ENCODE measurements at places on chromosomes 6 and 20. TPM values are rescaled to one million over a fixed set of nuclear protein-coding genes. Genes with fewer than 3 reads are reported as not detected.

The ZKSCAN8 gene
- 36.4 TPM for polyA plus RNA-seq

The LCA5 gene
- 12.7 TPM for polyA plus RNA-seq

The THBD gene
- 5.5 TPM for polyA plus RNA-seq

The POPDC3 gene
- 0.76 TPM for polyA plus RNA-seq

The PLCB4 gene
- polyA plus RNA-seq: 14.3 TPM

The ABRACL gene
- 53.8 TPM for polyA plus RNA-seq

The GJA1 gene
- 70.7 TPM for polyA plus RNA-seq

The SLCO4A1 gene
- polyA plus RNA-seq: 3.2 TPM

The MYBL2 gene
- polyA plus RNA-seq: 24.0 TPM

The SYCP2L gene
- polyA plus RNA-seq: 4.3 TPM

The BAK1 gene
- 23.6 TPM for polyA plus RNA-seq

The KIF16B gene
- polyA plus RNA-seq: 19.0 TPM

The EIF6 gene
- 123 TPM for polyA plus RNA-seq

The DDX27 gene
- 47.3 TPM for polyA plus RNA-seq

The CPNE5 gene
- 14.2 TPM for polyA plus RNA-seq

The PAK5 gene
- polyA plus RNA-seq: 0.55 TPM

The DUSP15 gene
- 20.1 TPM for polyA plus RNA-seq

The MCCD1 gene
- polyA plus RNA-seq: 14.9 TPM

The TRIM40 gene
- not detected for polyA plus RNA-seq

The PPP1R14C gene
- polyA plus RNA-seq: 24.2 TPM

The SEL1L2 gene
- polyA plus RNA-seq: not detected

The FAM110A gene
- polyA plus RNA-seq: 7.1 TPM

The MTG2 gene
- polyA plus RNA-seq: 34.3 TPM

The BIRC7 gene
- polyA plus RNA-seq: 1.6 TPM

The PRL gene
- not detected for polyA plus RNA-seq

The HTR1B gene
- polyA plus RNA-seq: 0.53 TPM

The WFDC10B gene
- polyA plus RNA-seq: not detected

The LY6G6C gene
- polyA plus RNA-seq: 0.28 TPM

The ADAM33 gene
- 9.9 TPM for polyA plus RNA-seq

The AVP gene
- polyA plus RNA-seq: not detected

The KHDC1L gene
- 0.69 TPM for polyA plus RNA-seq

The PFDN6 gene
- 73.5 TPM for polyA plus RNA-seq

The DNMT3B gene
- polyA plus RNA-seq: 7.4 TPM

The COL21A1 gene
- 154 TPM for polyA plus RNA-seq

The IMPG1 gene
- 2.0 TPM for polyA plus RNA-seq

The PLTP gene
- polyA plus RNA-seq: 146 TPM

The PACRG gene
- polyA plus RNA-seq: 21.0 TPM

The SLC17A1 gene
- 20.3 TPM for polyA plus RNA-seq

The CLVS2 gene
- polyA plus RNA-seq: 0.22 TPM

The UBD gene
- 0.88 TPM for polyA plus RNA-seq

All from right renal pelvis (tissue), 4 donors.